ENCODE measurements at places on chromosomes 2 and 18.

GRCh38 chr18:9032519-9032918 is 70.0 kb upstream of the NDUFV2 start:
- DNase-seq: no peak

DNA sequence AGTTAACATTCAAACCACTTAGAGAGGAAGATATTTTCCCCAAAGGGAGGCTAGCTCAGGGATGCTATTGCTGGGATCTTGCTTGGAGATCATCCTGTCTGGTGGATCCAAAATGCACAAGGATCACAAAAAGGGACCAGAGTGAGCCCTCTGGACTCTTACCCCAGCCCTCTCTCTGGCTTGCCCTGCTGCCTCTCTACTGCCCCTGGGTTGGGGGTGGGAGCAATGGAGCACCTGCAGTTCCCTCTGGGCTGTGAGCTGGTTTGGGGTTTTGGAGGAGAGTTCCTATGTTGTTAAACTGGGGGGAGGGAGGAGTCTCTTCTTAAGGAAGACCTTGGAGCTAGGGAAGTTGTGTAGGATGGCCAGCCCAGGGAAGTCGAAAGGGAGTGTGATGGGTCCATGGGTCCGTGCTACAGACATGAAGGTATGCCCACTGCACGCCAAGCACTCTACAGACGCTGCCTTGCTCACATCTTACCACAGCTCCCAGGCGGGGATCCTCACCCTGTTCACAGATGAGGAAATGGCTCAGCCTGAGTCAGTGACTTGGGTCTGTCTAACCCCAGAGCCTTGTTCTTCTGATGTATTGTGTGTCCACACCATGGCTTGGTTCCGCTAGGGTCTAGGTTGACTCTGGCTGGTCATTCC is 3.8 kb downstream of the LBH start:
- peak; percentile 89 for DNase-seq

DNA sequence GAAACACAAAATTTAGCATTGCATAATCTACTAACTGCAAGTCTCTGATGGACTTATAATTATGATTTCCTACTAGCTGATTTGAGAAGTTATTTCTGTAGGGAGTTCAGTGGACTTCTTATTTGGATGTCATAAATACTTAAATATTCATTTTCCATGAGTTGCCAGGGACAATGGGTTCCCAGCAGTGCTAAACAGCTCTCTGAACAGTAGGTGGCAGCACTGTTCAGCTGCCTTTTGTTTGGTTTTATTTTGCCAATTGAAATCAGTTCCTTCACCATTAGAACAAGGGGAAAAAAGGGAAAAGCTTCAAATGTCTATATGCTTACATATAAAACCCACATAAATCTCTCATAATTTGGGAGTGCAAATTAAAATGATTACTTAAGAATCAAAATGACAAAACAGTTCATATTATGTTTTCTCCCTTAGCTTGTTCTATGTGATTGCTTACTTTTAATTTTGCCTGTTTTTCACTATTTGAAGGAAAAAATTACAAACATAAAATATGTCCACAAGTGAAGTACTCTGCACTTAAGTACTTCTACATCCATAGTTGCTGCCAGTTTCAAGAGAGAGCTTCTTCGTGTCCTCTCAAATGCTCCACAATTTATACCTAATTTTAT is 898.9 kb downstream of the CPS1 start:
- DNase-seq: peak; percentile 73

DNA sequence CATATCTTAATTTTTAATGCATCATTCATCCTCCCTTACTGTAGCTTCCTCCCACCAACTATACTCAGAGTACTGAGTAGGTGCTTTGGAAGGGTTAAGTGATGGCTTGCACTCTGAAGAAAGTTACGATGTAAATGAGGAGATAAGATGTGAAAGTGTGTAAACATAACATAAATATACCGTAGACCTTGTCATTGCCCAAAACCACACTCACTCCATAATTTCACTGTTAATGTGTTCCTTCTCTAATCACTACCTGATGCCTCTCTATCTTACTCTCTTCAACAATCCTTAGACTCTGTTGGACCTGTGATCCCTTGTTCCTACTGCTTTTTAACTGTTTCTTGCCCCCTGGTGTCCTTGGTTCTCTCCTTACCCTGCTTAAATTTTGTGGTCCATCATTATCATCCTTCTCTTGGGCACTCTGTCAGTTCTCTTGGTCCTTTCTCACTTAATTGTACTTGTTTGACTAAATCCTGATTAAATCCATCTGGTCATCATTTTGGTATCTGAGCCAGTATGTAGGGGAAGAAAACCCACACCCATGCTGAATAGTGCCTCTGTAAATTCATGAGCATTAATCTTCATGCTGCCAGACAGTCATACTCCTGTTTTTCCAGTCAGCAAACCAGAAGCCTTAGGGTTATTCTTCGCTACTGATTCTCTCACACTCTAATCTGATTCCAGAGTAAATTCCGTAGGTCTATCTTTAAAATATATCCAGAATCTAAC is 45.0 kb downstream of the PMS1 start:
- DNase-seq: no peak

- peak; percentile 97 for DNase-seq
These were observed 273.6 kb upstream of the NCKAP5 start for GRCh38 chr2:133841900-133842299.

GRCh38 chr2:173407176-173407575 is 52.5 kb downstream of the CDCA7 start:
- no peak for DNase-seq

- no peak for DNase-seq
These were observed 535.8 kb downstream of the GALR1 start for GRCh38 chr18:77785415-77785975.

- no peak for DNase-seq
These were observed 34.6 kb downstream of the ACVR1 start for GRCh38 chr2:157841485-157841884.

GRCh38 chr18:10314066-10314465 is 140.4 kb upstream of the APCDD1 start:
- DNase-seq: no peak

DNA sequence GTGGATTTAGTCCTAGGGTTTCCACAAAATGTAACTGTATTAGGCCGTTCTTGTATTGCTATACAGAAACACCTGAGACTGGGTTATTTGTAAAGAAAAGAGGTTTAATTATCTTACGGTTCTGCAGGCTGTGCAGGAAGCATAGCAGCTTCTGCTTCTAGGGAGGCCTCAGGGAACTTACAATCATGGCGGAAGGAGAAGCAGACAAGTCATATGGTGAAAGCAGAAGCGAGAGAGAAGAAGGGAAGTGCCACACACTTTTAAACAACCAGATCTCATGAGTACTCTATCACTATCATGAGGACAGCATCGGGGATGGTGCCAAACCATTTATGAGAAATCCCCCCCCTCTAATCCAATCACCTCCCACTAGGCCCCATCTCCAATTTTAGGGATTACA is 9.5 kb upstream of the CCDC68 start:
- no peak for DNase-seq
